GM23248 (cell line): ENCODE measurements at places on chromosomes 5 and 9. TPM values are rescaled to one million over a fixed set of nuclear protein-coding genes. Genes with fewer than 3 reads are reported as not detected.

- H3K27ac ChIP-seq, result no peak overlapping the region
- no peak for DNase-seq
- peaks cover 2% of the 10 kb centered on the region; the same call in 1 of the 2 replicates for H3K36me3 ChIP-seq
- H3K4me1 ChIP-seq, result peaks cover 16% of the 10 kb centered on the region
- no peak overlapping the region for H3K4me3 ChIP-seq
These were observed 18.3 kb upstream of the PHYHD1 start for GRCh38 chr9:128902351-128903078.

DNA sequence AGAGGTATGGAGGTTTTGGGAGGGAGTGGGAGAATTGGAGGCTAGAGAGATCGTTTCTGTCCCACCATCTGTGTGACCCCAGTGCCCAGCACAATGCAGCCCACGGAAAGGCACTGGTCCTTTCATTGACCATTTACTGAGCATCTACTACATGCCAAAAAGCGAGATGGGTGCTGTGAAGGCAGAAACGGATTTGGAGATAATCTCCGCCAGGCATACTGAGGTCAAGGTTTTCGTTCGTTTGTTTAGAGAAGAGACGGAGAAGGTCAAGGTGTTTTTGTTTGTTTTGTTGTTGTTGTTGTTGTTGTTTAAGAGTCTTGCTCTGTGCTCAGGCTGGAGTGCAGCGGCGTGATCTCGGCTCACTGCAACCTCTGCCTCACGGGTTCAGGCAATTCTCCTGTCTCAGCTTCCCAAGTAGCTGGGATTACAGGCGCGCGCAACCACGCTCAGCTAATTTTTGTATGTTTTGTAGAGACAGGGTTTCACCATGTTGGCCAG, 593 bp upstream of the ZBTB43 start:
- no peak for DNase-seq
- peaks cover 33% of the 10 kb centered on the region for H3K4me1 ChIP-seq
- H3K27me3 ChIP-seq, result no peaks in the 10 kb centered on the region
- H3K4me3 ChIP-seq, result peak overlapping the region; percentile 92

- H3K36me3 ChIP-seq, result no peaks in the 10 kb centered on the region
- DNase-seq, result no peak
- H3K27me3 ChIP-seq, result no peaks in the 10 kb centered on the region
- peaks cover 36% of the 10 kb centered on the region for H3K4me1 ChIP-seq
- H3K27ac ChIP-seq, result no peak overlapping the region
- no peak overlapping the region for H3K4me3 ChIP-seq
These were observed 26.8 kb upstream of the ANKRD33B start for GRCh38 chr5:10536931-10537579.

DNA sequence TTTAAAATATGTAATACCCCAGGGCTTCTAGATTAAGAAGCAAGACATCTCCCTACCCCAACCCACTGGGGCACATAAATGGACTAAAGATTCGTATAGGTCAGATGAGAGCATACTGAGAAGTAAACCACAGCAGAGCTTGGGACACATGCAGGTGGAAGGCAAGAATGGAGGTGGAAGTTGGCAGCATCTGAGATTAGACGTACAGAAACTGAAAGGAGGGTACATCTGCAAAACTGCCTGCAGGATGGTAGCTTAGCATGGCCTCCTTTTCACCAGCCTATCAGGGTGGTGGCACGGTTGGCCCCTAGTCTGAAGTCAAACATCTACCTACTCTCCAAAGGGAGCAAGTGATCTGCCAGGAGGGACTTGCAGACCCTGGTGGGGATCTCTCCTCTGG, 181.8 kb downstream of the TSSK1B start:
- no peak for DNase-seq
- H3K4me3 ChIP-seq, result no peak overlapping the region
- H3K36me3 ChIP-seq, result no peaks in the 10 kb centered on the region
- no peak overlapping the region for H3K27ac ChIP-seq
- no peaks in the 10 kb centered on the region for H3K27me3 ChIP-seq

GRCh38 chr5:37664551-37664950, 175.3 kb downstream of the GDNF start:
- H3K36me3 ChIP-seq, result no peaks in the 10 kb centered on the region
- no peak for DNase-seq
- no peaks in the 10 kb centered on the region for H3K27me3 ChIP-seq

- no peak overlapping the region for H3K27ac ChIP-seq
- no peak overlapping the region for H3K4me3 ChIP-seq
- no peaks in the 10 kb centered on the region for H3K27me3 ChIP-seq
- H3K36me3 ChIP-seq, result no peaks in the 10 kb centered on the region
- H3K4me1 ChIP-seq, result peaks cover 44% of the 10 kb centered on the region
- no peak for DNase-seq
These were observed 48.0 kb downstream of the PRR16 start for GRCh38 chr5:120512068-120512467.

- H3K4me1 ChIP-seq, result no peaks in the 10 kb centered on the region
- no peak overlapping the region for H3K4me3 ChIP-seq
- no peak for DNase-seq
- H3K27ac ChIP-seq, result no peak overlapping the region
These were observed 414.1 kb upstream of the MEF2C start for GRCh38 chr5:89297066-89297465.

- H3K27ac ChIP-seq, result no peak overlapping the region
- H3K27me3 ChIP-seq, result no peaks in the 10 kb centered on the region
- no peaks in the 10 kb centered on the region for H3K4me1 ChIP-seq
- DNase-seq, result peak; percentile 47
These were observed 110.0 kb downstream of the SLC28A3 start for GRCh38 chr9:84230355-84231145.

DNA sequence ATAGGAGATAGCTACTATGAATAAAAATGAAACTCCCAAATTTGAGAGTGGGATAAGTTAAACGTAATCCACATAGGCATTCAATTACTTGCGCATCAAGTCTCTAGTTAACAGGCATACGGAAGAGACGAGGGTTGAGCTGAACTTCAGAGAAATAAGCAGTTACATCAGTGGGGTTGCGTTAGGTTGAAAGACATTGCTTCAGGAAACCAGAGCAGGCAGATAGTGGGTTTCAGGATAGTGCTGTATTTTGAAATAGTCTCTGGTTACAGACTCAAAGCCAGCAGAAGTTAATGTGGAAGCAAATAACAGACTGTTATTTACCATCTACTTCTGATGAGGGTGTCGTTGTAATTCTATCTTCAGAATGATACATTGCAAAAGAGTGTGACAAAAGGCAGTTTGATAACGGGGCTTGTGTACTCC, 533.4 kb downstream of the PDE4D start:
- no peaks in the 10 kb centered on the region for H3K36me3 ChIP-seq
- H3K4me3 ChIP-seq, result no peak overlapping the region
- H3K27ac ChIP-seq, result no peak overlapping the region

DNA sequence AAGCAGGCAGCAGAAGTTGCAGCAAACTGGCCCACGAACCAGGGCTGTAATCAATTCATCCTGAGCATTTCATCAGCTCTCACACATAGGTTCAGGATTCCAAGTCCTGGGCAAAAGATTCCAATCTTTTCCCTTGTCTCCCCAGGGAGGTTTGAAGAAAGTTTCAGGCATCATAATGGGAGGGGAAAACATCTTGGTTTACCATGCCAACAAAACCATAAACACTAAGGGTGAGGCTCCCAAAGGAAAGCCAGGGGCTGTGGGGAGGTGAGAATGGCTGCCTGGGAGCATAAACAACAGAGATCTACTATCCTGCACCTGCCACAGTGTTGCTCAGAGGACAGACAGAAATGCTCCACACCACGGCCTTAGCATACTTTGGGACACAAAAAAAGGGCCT, 94.6 kb downstream of the SH3TC2 start:
- no peaks in the 10 kb centered on the region for H3K27me3 ChIP-seq
- H3K36me3 ChIP-seq, result no peaks in the 10 kb centered on the region
- peaks cover 47% of the 10 kb centered on the region for H3K4me1 ChIP-seq

- DNase-seq, result no peak
- no peak overlapping the region for H3K27ac ChIP-seq
- no peaks in the 10 kb centered on the region for H3K36me3 ChIP-seq
- no peaks in the 10 kb centered on the region for H3K27me3 ChIP-seq
These were observed 98.3 kb downstream of the SUSD1 start for GRCh38 chr9:112076814-112077213.

DNA sequence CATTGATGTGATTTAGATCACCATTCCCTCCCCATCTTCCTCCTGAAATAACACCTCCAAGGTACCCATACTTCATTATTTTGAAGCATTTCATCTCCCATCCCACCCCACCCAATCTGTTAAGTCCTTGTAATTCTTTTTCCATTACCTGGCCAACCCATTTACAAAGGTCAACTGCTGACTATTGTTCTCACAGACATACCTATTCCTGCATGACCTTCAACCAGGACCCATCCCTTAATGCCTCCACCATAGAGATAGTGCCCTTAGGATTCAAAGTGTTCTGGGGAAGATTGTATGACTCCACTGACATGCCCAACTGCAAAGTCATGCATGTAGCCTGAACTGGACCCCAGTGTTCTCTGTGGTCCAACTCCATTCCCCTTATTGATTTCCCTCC, 91.2 kb downstream of the NLN start:
- peaks cover 35% of the 10 kb centered on the region for H3K4me1 ChIP-seq
- H3K27ac ChIP-seq, result no peak overlapping the region
- DNase-seq, result no peak
- no peak overlapping the region for H3K4me3 ChIP-seq
- H3K36me3 ChIP-seq, result peaks cover 23% of the 10 kb centered on the region; the same call in 1 of the 2 replicates
- no peaks in the 10 kb centered on the region for H3K27me3 ChIP-seq

GRCh38 chr5:104800440-104801048, 1238.0 kb upstream of the NUDT12 start:
- H3K4me1 ChIP-seq, result no peaks in the 10 kb centered on the region
- H3K27me3 ChIP-seq, result no peaks in the 10 kb centered on the region
- H3K27ac ChIP-seq, result no peak overlapping the region
- no peak overlapping the region for H3K4me3 ChIP-seq
- no peaks in the 10 kb centered on the region for H3K36me3 ChIP-seq

DNA sequence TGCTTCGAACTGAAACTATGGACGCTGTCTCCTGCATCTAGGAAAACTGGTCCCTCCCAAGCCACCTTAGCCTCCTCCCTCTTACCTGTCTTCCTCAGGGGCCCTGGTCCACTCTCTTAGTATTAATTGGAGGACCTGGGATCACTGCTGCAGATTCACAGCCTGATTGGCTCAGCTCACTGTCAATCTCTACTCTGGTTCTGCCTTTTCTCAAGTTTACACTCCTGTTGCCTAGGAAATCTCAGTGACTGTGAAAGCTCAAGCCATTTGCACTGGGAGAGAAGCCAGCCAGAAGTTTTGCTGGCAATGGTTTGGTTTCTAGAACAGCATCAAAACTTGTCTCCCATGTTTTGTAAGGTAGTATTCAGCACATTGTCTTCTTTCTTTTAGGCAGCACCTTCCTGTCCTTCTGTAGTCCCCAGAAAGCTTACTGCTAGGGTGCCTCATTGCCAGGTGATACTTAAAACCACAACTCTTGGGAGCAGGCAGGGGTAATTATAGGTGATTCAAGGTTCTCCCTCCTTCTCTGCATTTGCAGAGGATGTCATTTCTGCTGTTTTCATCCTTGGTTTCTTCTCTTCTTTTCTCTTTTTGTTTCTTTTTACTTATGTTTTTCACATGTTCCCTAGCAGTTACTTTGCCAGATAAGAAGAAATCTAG, at the start of gene CAPSL:
TSS of gene CAPSL (minus strand) at position 55 of the 660 bp plus-strand sequence. CDS start 17,502 bp downstream, outside the sequence.
- peak; percentile 38 for DNase-seq
- H3K36me3 ChIP-seq, result no peaks in the 10 kb centered on the region
- peaks cover 36% of the 10 kb centered on the region; the same call in 1 of the 2 replicates for H3K27me3 ChIP-seq
- no peaks in the 10 kb centered on the region for H3K4me1 ChIP-seq
- H3K27ac ChIP-seq, result no peak within 1 kb of the TSS

- peaks cover 26% of the 10 kb centered on the region for H3K4me1 ChIP-seq
- no peaks in the 10 kb centered on the region for H3K27me3 ChIP-seq
- peak overlapping the region; percentile 37 for H3K27ac ChIP-seq
- H3K36me3 ChIP-seq, result no peaks in the 10 kb centered on the region
- H3K4me3 ChIP-seq, result no peak overlapping the region
These were observed 19.8 kb downstream of the COL27A1 start for GRCh38 chr9:114174876-114175771.

- DNase-seq, result peak; percentile 36
- H3K27me3 ChIP-seq, result peaks cover 36% of the 10 kb centered on the region
- no peak overlapping the region for H3K27ac ChIP-seq
- no peaks in the 10 kb centered on the region for H3K36me3 ChIP-seq
- H3K4me1 ChIP-seq, result 0 out of 2 replicates have a peak, but pooled peaks cover 7% of the 10 kb centered on the region
These were observed 129.3 kb upstream of the LPCAT1 start for GRCh38 chr5:1652873-1653697.

DNA sequence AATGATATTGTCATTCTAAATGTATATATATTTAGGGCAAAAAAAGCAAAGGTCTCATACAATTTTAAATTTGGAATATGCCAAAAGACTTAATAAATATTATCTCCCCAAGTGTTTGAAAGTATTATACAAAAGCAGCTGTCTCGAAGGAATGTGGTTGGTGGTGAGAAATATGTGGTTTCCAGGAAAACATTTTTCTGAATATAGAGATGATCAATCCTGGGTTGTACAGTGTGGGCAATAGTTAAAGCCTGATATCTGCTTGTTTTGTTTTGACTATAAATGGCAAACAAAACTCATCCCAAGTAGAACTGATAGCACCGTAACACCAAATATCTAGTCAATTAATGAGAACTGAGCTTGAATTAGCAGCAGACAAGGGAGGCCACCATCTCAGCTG, 391.8 kb upstream of the CD180 start:
- H3K4me3 ChIP-seq, result no peak overlapping the region
- DNase-seq, result no peak
- H3K4me1 ChIP-seq, result no peaks in the 10 kb centered on the region
- H3K27ac ChIP-seq, result no peak overlapping the region
- H3K36me3 ChIP-seq, result no peaks in the 10 kb centered on the region

GRCh38 chr9:107942856-107943255, 453.3 kb upstream of the KLF4 start:
- no peak overlapping the region for H3K4me3 ChIP-seq
- no peaks in the 10 kb centered on the region for H3K36me3 ChIP-seq
- DNase-seq, result no peak
- H3K27me3 ChIP-seq, result no peaks in the 10 kb centered on the region

GRCh38 chr9:94918038-94918753, 191.7 kb downstream of the AOPEP start:
- H3K27me3 ChIP-seq, result no peaks in the 10 kb centered on the region
- H3K4me3 ChIP-seq, result no peak overlapping the region
- DNase-seq, result no peak
- H3K4me1 ChIP-seq, result peaks cover 59% of the 10 kb centered on the region
- no peak overlapping the region for H3K27ac ChIP-seq
- no peaks in the 10 kb centered on the region for H3K36me3 ChIP-seq

PTCH1 gene
- polyA plus RNA-seq, result 5.5 and 7.3 TPM in 2 replicates

TTC16 gene
- 0.05 and 0.06 TPM in 2 replicates for polyA plus RNA-seq

CDO1 gene
- 2.1 and 2.2 TPM in 2 replicates for polyA plus RNA-seq

ANKRD18A gene
- not detected in 2 replicates for polyA plus RNA-seq

GABRA1 gene
- not detected in 2 replicates for polyA plus RNA-seq

MBLAC2 gene
- polyA plus RNA-seq, result 5.6 and 5.9 TPM in 2 replicates

KIF4B gene
- not detected in 2 replicates for polyA plus RNA-seq

MTREX gene
- 23.5 and 26.4 TPM in 2 replicates for polyA plus RNA-seq
